Glomerular endothelial cell (primary cell): ENCODE measurements at places on chromosomes 2 and 18. TPM values are rescaled to one million over a fixed set of nuclear protein-coding genes. Genes with fewer than 3 reads are reported as not detected.

- DNase-seq, result no peak
These were observed 19.1 kb upstream of the SH3BP4 start for GRCh38 chr2:234932591-234933168.

GRCh38 chr2:10097352-10098148, 17.3 kb upstream of the CYS1 start:
- no peak for DNase-seq

DNA sequence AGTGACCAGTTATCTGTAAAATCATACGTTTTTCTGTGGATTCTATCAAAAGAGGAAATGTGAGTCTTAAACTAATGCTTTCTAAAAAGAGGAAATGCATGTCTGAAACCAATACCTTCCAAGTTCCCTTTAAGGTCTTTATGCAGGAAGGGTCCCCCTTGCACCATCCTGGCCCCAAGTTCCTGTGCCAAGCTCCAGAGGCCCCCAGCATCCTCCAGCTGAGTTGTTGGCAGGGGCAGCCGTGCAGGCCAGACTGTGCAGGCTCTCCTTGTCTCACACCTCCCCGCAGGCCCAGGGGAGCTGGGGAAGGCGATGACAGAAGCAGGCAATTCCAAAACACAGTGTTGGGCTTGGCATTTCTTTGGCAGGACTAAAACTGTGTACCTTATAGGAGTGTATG, 39.2 kb downstream of the DPYSL5 start:
- DNase-seq, result no peak

- no peak for DNase-seq
These were observed 9.3 kb upstream of the NEU4 start for GRCh38 chr2:241799522-241800197.

- no peak for DNase-seq
These were observed 133.7 kb downstream of the ACOXL start for GRCh38 chr2:110866045-110866444.

The CFC1 gene
- not detected in 2 replicates for total RNA-seq

GRCh38 chr2:3789256-3789655, 85.9 kb downstream of the DCDC2C start:
- no peak for DNase-seq

DNA sequence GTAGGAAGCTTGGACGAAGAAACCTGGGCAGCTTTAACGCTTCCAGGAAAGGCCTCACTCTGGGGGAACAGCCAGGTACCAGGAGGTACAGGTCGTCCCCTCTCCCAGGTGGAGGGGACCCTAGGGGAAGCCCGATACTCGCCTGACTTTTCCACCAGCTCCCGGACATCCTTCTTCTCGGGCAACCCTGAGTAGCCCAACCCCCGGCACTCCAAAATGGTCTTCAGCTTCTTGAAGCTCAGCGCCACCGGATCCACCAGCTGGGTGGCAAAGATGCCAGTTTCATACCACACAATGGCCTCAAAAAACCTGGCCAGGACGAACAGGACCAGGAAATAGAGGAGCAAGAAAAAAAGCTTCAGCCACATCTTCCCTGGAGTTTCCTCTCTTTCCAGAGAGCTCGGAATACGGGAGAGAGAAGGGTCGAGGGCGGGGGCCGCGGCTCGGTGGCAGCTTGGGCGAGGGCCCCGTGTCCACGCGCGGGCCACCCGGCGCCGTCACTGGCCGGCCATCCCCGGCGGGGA, 1.1 kb downstream of the RNF103 start:
- no peak for DNase-seq

The IL36RN gene
- not detected in 2 replicates for total RNA-seq

- no peak for DNase-seq
These were observed 908 bp downstream of the STAT1 start for GRCh38 chr2:191012845-191013681.

DNA sequence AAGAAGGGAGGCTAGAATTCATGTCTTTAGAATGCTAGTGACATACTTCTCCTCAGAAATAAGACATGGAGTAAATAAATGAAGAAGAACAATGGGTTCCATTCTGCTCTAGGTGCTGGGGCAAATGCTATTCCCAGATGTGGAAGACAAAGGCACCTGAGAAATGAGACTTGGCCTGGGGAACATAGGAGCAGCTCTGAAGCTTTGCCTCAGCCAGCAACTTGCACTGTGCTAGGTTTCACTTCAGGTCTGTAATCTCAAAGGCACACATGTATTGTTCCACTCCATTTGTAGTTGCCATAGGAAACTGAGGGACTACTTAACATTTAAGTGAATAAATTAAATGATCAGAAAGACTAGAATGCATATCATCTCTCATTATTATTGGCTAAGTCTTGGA, 538.9 kb upstream of the REG3G start:
- DNase-seq, result no peak

The PLGLB1 gene
- total RNA-seq, result 1.3 and 3.8 TPM in 2 replicates

GRCh38 chr2:205358351-205358815, 323.9 kb upstream of the NRP2 start:
- no peak for DNase-seq

GRCh38 chr2:173239644-173240043, 115.0 kb upstream of the CDCA7 start:
- DNase-seq, result no peak

GRCh38 chr2:10995366-10995970, 83.7 kb downstream of the KCNF1 start:
- no peak for DNase-seq

The TMEM37 gene
- total RNA-seq, result 2.2 and 5.5 TPM in 2 replicates

The ZNF519 gene
- total RNA-seq, result 2.3 and 5.1 TPM in 2 replicates

The UGT1A5 gene
- not detected in 2 replicates for total RNA-seq

DNA sequence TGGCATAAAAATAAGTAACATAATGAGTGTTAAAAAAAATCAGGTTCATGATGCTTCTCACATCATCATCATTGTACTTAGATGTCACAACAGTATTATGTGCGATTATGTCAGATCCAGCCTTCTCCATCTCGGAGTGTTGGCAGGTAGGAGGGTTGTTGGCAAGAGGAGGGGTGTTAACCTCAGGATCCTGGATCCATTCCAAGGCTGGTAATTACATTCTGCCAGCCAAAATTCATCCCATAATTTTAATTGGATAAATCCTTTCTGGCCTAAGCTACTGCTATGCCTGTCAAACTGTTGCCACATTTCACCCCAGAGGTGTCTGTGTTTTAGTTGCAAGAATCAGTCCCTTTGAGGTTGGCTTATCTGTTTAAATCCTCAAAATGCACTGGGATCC, 891 bp upstream of the FTCDNL1 start:
- no peak for DNase-seq

DNA sequence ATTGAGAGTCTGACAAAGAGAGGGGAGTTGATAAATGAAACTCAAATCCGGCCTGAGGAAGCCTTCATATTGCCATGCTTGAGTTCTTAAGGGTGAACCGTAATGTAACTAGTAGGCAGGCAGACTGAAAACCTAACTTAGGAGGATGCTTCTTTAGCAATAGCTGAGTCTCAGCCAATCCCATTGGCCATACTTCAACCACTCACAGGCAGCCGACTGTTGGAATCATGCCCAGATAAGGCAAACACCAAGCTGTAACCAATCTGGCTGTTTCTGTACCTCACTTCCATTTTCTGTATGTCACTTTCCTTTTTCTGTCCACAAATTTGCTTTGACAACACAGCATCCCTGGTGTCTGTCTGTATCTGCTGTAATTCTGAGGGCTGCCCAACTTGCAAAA, 39.5 kb downstream of the TPRKB start:
- DNase-seq, result no peak

GRCh38 chr2:168740360-168740759, 62.1 kb upstream of the NOSTRIN start:
- DNase-seq, result no peak

The SGPP2 gene
- total RNA-seq, result 1.4 TPM in 1 of 2 replicates, not detected in the other

The CCDC142 gene
- total RNA-seq, result 12.5 and 19.3 TPM in 2 replicates

The SRD5A2 gene
- not detected in 2 replicates for total RNA-seq

The UGT1A7 gene
- not detected in 2 replicates for total RNA-seq

GRCh38 chr18:57579934-57580333, 6.6 kb downstream of the FECH start:
- no peak for DNase-seq

The C2orf80 gene
- not detected in 2 replicates for total RNA-seq

GRCh38 chr2:111624411-111625156, 259.4 kb downstream of the ANAPC1 start:
- DNase-seq, result peak; percentile 23

The OTOF gene
- 0.18 TPM in 1 of 2 replicates, not detected in the other for total RNA-seq
